ENCODE measurements at places on chromosomes 12 and 14. TPM values are rescaled to one million over a fixed set of nuclear protein-coding genes. Genes with fewer than 3 reads are reported as not detected.

DNA sequence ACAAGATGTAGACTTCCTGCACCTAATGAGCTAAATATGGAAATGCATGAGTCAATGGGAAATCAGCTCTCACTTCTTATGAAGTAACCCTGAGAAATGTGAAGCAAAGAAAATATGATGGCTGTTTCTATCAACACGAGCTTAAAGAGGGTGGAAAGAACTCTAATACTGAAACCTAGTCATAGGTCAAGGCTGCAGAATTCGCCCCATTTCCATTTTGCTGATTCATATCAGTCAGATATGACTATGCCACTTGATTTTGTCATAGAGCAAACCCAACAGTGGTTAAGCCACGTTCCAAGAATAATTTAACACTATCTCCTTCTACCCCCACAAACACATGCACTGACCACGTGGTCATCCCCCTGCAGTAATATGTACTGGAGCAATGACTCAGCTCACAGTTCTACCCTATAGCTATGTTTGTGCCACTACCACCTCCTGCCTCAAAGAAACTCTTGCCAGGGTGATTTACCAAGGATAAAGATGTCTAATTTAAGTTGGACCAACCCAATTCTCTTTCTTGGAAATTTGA lies 157.5 kb downstream of the TMTC3 start:
- peak; percentile 89 for DNase-seq

Gene PLEKHA5
- 15.8 TPM for total RNA-seq

- peak; percentile 84 for DNase-seq
Measured at GRCh38 chr14:68460541-68460940, 332.3 kb downstream of the ZFP36L1 start.

DNA sequence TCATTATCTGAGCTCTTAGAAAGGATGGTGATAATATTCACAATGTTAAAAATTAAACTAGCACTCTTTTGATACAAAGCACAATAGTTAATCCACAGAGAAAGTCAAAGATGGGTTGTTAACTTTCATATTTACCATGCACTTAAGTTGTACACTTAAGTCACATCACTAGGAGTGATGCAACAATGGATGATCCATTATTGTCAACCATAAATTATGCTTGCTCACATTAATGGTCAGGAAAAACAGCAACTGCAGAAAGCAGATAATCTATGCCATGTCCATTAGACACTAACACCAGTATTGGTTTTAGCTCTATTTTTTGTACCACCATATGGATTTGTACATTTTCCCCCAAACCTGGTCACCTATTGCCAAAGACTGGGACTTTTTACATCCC lies 195.5 kb downstream of the FOXA1 start:
- no peak for DNase-seq

Gene DDX54
- total RNA-seq, result 80.3 TPM

DNA sequence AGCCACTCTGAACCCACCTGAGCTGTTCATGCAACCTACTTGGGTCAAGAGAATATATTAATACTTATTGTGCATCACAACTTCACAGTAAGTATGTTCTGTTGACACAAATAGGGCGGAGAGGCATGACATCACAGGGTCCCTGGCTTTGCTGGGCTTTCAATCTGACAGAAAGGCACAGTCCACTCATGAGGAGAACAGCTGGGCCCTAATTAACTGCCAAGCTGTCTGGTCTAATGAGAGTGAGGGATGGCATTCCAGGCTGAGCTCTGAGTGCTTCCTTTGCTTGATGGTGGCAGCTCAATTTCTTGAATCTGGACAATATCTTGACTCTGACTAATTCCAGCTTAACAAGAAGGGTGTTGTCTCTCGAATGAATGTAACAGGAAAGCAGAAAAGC lies 2.0 kb downstream of the EFCAB11 start:
- DNase-seq, result no peak

GRCh38 chr12:92143686-92144630 lies 1.7 kb downstream of the BTG1 start:
- DNase-seq, result peak; percentile 96

Gene ITGB7
- 0.32 TPM for total RNA-seq

GRCh38 chr14:106507354-106507753 lies 981.0 kb downstream of the TMEM121 start:
- DNase-seq, result no peak

Gene PSMC6
- 180 TPM for total RNA-seq

Gene PRB2
- total RNA-seq, result not detected

DNA sequence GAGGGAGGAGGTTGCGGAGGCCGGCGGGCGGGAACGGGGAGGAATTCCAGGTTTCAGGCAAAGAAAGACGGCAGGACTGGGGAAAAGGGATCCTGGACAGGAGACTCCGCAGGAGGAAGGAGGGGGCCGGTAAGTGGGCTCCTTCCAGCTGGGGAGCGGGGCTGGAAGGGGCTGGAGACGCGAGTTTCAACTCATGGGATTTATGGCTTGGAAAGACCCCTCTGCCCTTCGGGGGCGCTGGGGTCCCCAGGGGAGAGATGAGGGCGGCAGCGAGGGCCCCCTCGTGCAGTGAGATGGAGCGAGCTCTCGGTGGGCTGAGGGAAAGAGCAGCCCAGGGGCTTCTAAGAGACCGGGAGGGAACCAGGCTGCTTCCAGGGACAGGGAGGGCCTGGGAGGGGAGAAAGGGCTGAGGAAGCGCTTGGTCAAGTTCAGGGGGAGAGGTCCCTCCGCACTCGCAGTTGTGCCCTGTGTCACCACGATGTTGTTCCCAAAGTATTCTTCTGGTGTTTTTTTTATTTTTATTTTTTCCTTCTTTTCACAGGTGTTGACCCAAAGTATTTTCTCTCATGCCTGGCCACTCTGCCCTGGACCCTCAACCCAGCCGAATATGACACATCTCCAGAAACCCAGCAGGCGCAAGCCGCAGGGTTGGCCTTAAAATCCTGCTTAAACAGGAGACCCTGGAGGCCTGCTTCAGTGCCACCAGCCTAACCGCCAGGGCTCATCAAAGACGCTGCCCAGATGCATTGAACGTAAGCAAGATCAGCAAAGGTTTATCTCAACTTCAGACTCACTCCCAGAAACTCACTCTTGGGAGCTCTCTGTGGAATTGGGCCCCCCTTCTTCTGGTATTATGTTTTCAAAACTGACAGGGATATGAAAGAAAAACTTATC lies 16.1 kb downstream of the TNFAIP2 start:
- no peak for DNase-seq

DNA sequence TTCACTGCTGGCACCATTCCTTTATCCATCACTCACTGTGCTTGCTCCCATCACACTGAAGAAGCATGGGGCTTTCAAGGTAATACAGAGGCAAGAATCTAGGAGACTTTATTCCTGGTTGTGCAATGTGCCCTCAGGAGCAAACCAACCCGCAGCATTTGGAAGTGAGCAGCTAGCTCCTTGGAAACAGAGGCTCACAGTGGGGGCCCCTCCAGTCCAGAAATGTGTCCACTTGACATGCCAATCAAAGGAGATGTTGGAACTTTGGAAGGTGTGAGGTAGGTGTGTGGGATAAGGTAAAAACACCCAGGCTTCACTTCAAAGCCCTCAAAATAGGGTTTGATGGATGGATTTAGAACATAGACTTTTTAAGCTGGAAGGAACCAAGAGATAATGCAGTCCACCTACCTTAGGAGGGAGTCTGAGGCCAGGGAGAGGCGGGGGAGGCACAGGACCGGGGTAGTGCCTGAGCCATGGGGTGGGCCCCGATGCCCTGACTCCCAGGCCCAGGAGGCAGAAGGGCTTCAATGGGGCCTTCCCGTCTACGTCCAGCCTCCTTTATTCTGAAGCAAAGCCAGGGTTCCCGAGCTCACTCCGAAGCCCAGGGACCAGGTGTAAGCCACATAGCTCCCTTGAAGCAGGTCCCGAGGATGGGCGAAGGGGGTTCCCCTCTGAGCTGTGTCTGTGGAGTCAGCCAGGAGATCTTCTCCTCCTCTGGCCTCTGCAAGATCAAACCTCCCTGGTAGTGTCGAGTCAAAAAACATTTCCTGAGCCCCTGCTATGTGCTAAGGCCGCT lies 17.6 kb upstream of the BCL11B start:
- no peak for DNase-seq

- no peak for DNase-seq
Measured at GRCh38 chr14:99521176-99522024, 40.2 kb downstream of the CCNK start.

- DNase-seq, result no peak
Measured at GRCh38 chr12:31362115-31362758, 36.3 kb upstream of the SINHCAF start.

- DNase-seq, result no peak
Measured at GRCh38 chr14:57999979-58000378, 134.1 kb upstream of the SLC35F4 start.

- DNase-seq, result peak; percentile 96
Measured at GRCh38 chr14:74571901-74572725, 39.9 kb downstream of the LTBP2 start.

- DNase-seq, result no peak
Measured at GRCh38 chr14:73258845-73259611, 21.7 kb downstream of the PAPLN start.

- DNase-seq, result peak; percentile 73
Measured at GRCh38 chr12:110247340-110248095, 33.5 kb upstream of the ATP2A2 start.

- DNase-seq, result peak; percentile 50
Measured at GRCh38 chr14:69441948-69442347, 42.6 kb upstream of the PLEKHD1 start.

DNA sequence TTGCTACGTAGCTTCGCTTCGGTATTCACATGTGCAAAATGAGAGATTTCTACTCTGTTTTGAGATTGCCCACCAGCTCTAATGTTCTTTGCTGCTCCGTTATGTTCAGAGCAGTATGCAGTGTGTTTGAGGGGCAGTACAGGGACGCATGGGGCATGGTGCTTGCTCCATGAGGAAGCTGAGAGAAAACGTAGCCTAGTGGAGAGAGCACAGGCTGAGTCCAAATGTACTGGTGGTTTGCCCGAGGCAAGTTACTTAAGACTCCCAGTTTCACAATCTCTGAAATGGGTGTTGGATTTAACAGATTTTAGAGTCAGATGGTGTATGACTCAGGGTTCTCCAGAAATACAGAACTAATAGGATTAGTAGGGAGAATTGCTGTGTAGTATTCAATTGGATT lies 310.5 kb downstream of the ETNK1 start:
- peak; percentile 36 for DNase-seq
